Activated CD8-positive, alpha-beta memory T cell treated with anti-CD3 and anti-CD28 coated beads, Interleukin-2, amount 10 ng/mL, durations not matched to agents 7 days and 5 days (primary cell): ENCODE measurements at places on chromosomes 1 and 21. TPM values are rescaled to one million over a fixed set of nuclear protein-coding genes. Genes with fewer than 3 reads are reported as not detected.

HEYL gene
- not detected for total RNA-seq

DMRTB1 gene
- not detected for total RNA-seq

PTPN14 gene
- 0.32 TPM for total RNA-seq

ALX3 gene
- not detected for total RNA-seq

TMPRSS15 gene
- not detected for total RNA-seq

SMIM1 gene
- not detected for total RNA-seq

MIER1 gene
- total RNA-seq, result 51.3 TPM

ITLN2 gene
- not detected for total RNA-seq

OR2L13 gene
- not detected for total RNA-seq

WNT3A gene
- not detected for total RNA-seq

C1orf94 gene
- not detected for total RNA-seq
